Left colon (tissue), 2 donors: ENCODE measurements at places on chromosomes 5 and 9. TPM values are rescaled to one million over a fixed set of nuclear protein-coding genes. Genes with fewer than 3 reads are reported as not detected.

GRIA1 gene
- total RNA-seq, result 0.20 TPM

ITGA2 gene
- total RNA-seq, result 17.6 TPM

LRRC26 gene
- 70.0 TPM for total RNA-seq

SPINK13 gene
- not detected for total RNA-seq

GLDC gene
- 2.2 TPM for total RNA-seq

GAPVD1 gene
- total RNA-seq, result 40.0 TPM

NMUR2 gene
- total RNA-seq, result not detected

TEX48 gene
- not detected for total RNA-seq

TUT7 gene
- 35.3 TPM for total RNA-seq

SAXO1 gene
- total RNA-seq, result not detected

GALNT12 gene
- 156 TPM for total RNA-seq

LEAP2 gene
- total RNA-seq, result 2.9 TPM

PCDHA6 gene
- 0.31 TPM for total RNA-seq

RMRP gene
- total RNA-seq, result 19,198 TPM
